ENCODE measurements at places on chromosomes 13 and 19.

DNA sequence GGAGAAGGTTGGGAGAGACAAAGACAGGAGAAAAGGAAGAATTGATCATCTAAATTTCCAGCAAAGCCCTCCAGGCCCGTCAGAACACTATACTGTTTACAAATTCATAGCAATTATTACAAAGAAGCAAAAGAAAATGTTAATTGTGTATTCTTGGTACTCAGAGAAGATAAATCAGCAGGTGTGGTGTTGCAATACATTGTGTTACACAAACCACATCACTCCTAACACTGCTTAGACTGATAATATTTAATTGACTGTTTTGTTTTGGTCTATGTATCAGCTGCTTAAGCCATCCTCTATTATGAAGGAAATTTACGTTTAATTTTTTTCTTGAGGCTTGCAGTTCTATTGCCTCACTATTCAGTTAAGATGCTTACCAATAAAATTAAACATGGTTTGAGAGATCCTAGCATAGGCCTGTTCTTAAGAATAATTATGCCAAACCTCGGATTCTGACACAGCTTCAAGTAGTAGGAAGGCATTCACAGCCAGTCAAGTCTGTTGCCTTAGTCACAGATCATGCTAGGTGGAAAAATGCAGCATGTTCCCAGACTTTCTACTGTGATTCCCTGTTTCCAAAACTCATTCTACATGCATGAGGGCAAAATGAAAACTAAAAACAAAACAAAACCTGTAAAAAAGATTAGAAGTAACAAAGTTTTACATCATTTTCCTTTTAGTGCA, 129.2 kb downstream of the TBC1D4 start:
- no peak for DNase-seq

DNA sequence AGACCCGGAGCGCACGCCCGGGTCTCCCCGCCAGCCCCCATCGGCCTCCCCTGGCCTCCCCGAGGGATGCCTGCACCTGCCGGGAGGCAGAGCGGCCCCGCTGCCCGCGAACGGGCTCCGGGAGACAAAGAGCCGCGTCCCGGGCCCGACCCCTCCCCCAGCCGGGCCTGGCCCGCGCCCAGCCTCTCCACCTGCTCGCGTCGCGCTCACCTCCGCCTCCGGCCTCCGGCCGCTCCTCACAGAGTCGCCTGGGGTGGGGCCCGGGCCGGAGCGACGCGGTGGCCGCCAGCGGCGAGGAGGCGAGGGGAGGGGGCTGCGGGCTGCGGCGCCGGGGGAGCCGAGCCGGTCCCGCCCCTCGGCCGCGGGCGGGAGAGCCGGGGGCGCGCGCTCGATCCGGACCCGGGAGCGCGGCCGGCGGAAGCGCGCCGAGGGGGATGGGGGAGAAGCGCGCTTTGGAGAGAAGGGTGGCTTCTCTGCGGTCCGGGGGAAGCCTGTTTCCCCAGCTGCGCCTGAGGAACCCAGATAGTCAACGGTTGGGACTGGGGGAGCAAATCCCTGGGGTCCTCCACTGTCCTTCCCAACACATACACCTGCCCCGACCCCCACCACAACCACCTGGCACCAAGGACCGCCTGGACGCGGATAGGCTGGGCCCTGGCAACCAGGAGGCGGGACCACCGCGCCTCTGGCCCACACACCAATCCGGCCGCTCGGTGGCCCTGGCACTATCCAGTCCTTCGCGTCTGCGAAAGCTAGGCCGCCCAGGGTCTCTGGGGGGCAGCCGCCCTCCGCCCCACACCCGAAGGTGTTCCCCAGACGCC, at the start of gene PRR36:
PRR36 (minus strand) TSS at position 315 of the 821 bp plus-strand sequence. CDS start 701 bp downstream, outside the sequence.
- no peak for DNase-seq

DNA sequence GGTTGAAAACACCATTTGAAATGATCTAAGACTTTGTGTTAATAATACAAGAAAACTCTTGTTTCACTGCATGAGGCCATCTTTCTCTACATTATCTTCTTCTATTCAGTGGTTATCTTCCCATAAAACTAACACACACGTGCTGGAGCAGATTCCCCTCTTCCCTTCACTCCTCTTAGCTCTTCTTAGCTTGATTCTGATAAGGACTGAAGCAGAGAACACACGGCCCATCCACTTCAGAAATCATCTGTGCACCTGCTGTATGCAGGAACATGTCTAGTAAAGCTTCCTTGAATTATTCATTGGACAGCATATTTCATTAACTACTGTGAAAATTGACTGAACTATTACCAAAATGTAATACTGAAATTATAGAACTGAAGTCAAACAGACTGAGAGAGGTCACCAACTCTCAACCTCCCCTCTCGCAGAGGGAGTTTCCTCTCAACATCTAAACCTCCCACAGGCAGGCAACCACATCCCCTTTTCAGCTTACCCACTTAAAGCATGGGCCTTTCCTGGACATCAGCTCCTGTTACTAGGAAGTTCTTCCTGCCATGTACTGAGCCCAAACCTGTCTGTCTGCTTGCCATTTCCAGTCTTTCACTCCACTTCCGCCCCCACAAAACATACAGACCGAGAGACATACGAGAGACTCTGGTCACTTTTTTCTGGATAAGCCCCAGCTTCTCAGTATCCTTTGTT, 113.9 kb downstream of the CRYL1 start:
- no peak for DNase-seq

GRCh38 chr13:44785401-44785800, 203.9 kb downstream of the NUFIP1 start:
- DNase-seq: no peak

- no peak for DNase-seq
Observed at GRCh38 chr19:23318143-23318542, 67.9 kb upstream of the ZNF724 start.

GRCh38 chr19:694481-695351, 536 bp downstream of the PRSS57 start:
- no peak for DNase-seq

DNA sequence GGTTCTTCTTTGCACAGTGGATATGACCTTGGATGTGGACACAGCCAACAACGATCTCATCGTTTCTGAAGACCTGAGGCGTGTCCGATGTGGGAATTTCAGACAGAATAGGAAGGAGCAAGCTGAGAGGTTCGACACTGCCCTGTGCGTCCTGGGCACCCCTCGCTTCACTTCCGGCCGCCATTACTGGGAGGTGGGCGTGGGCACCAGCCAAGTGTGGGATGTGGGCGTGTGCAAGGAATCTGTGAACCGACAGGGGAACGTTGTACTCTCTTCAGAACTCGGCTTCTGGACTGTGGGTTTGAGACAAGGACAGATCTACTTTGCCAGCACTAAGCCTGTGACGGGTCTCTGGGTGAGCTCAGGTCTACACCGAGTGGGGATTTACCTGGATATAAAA, 9.4 kb downstream of the RFPL4AL1 start:
- no peak for DNase-seq

- no peak for DNase-seq
Observed at GRCh38 chr13:114203536-114203935, 24.5 kb downstream of the CFAP97D2 start.

DNA sequence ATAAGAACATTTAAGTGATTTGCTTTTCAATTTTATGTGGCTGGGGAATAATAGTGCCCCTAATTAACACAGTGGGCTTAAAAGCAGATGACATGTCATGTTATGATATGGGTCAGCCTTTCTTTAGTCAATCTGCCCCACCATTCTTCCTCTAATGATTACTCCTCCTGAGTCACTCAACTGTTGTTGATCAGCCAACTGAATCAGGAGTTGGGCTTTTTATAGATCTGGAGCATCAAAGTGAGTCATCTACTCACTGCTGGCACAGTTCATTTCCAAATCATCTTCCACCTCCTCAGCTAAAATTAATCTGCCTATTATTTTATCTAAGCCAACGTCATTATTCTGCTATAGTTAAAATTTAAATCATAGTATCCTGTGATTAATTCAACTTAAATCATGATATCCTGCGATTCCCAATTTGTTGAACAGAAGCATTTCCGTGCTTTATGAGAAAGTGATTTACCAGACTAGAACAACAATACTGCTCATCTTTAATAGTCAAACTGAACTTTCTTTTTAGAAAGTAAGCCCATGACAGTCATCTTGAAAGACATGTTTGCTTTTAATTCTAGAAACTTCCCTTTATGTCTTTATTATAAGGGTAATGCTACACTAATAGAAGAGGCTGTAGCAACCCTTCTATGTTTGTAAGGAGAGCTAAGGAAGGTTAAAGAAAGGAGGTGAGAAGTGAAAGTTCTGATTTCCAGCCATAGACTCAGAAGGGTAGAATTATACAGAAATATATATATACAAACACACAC, 551.4 kb downstream of the TBC1D4 start:
- DNase-seq: no peak

DNA sequence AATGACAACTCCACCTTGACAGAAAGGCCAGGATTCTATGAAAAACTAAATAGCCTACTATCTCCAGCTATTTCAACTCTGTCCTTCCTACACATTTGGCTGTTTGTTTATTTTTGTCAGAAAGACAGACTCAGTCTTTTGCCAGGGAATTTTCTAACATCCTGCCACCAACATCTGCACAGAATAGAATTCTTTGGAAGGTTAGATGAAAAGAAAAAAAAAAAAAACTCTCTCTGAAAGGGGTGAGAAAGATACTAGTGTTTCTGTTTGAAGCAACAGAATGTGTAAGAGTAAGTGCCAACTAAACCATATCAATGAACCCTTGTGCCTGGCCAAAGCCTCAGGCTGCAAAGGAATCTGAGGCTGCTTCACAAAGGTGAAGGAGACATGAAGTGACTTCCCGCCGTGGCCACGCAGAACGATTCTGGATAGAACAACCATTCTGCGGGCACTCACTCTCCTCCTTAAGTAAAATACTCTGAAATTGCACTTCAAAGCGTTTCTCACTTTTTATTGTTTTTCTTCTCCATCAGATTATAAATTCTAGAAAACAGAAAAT, 498.2 kb downstream of the IRS2 start:
- DNase-seq: no peak

DNA sequence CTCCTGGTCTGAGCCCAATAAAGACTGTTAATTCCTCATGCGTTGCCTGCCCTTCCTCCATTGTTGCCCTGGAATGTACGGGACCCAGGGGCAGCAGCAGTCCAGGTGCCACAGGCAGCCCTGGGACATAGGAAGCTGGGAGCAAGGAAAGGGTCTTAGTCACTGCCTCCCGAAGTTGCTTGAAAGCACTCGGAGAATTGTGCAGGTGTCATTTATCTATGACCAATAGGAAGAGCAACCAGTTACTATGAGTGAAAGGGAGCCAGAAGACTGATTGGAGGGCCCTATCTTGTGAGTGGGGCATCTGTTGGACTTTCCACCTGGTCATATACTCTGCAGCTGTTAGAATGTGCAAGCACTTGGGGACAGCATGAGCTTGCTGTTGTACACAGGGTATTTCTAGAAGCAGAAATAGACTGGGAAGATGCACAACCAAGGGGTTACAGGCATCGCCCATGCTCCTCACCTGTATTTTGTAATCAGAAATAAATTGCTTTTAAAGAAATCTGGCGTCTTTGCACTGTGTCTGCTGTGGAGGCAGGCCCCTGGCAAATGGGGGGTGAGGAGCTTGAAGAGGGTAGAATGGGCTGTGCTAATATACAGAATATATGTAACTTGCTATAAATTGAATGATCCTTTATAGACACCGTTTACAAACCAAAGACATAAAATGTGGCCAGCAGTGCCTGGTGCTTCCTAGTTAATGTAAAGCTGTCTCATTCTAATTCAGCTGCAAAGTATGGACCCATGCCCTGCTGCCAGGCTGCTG, 4.2 kb upstream of the RPS11 start:
- DNase-seq: no peak

- no peak for DNase-seq
Observed at GRCh38 chr13:24328145-24328544, 18.8 kb downstream of the C1QTNF9 start.

DNA sequence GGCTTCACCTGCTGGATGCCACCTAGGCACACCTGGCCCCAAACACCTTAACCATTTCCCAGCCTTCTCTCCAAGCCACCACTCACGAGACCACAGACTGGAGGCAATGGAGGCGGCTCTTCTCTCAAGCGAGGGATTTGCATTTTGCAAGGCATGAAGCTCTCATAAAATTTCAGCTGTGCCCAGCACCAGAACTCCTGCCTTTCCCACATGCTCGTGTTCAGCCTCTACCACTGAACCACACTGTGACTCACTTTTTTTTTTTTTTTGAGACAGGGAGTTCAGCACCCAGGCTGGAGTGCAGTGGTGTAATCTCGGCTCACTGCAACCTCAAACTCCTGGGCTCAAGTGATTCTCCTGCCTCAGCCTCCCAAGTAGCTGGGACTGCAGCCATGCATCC, 10.6 kb downstream of the NANOS3 start:
- no peak for DNase-seq

Data from hematopoietic multipotent progenitor cell treated with erythropoietin and hydrocortisone succinate and interleukin-3 and kit ligand, for 15 days (in vitro differentiated cells).